ENCODE measurements at places on chromosomes 4 and X.

- no peak for DNase-seq
Measured at GRCh38 chr4:1728061-1728980, 7.0 kb downstream of the TACC3 start.

DNA sequence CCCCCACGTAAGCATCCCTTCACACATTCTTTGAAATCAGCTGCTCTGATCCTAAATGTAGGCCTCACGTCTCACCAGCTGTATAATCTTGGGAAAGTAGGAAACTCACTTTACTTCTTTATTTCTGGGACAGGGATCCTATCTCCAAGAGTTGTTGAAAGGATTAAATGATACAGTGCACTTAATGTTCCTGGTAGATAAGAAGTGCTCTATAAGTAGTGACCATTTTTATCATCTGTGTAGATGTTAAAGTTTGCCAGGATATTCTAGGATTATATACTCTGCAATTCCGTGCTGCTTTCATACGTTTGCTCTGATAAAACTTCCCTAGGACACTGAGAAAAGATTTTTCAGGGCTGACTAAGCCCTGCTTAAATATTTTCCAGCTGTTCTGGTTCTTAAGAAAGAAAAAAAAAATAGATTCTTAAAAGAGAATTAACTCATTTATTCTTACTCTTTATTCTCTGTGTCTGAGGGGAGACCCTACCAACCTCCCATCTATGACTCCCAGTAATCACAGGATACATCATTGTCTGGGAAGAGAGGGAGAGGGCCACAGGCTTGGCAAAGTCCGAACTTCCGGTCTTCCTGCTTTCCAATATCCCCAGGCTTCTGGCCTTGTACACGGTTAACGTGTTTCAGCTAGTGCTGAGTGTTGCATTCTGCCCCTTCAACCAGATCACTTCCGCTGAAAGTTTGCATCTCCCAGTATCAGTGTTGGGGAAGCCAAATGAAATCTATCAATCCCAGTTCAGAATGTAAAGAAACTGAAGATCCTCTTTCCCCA is 269.2 kb downstream of the TRIML1 start:
- no peak for DNase-seq

GRCh38 chr4:76435528-76436319 is 695 bp downstream of the SHROOM3 start:
- no peak for DNase-seq

GRCh38 chr4:174734181-174734580 is 94.9 kb downstream of the GLRA3 start:
- no peak for DNase-seq

- no peak for DNase-seq
Measured at GRCh38 chr4:119053997-119054396, 81.6 kb upstream of the MYOZ2 start.

DNA sequence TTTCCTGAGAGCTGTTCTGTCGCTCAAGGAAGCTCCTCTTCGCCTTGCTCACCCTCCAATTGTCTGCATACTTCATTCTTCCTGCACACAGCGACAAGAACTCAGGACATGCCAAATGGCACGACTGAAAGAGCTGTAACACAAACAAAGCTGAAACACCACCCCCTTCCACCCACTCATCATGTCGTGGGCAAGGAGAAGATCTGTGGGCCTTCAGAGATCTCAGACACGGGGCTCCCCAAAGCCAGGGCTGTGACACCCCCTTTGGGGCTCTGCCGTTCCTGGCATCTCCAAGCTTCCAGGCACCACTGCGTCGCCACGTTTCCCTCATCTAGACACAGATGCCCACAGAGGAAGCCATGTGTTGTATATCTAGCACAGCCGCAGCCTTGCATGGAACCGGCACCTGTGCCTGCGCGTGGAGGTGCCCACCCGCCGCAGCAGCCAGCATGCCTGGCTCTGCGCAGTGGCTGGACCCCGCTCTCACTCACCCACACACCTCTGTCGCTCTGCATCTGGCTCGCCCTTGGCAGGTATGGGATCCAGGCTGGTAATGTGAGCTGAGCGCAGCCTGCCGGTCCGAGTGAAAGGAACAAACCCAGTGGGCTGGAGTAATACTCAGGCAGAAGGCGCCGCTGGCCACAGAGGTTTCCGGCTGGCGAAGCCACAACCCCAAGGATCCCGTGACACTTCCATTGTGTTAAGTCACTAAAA is 676.4 kb upstream of the INTU start:
- no peak for DNase-seq

DNA sequence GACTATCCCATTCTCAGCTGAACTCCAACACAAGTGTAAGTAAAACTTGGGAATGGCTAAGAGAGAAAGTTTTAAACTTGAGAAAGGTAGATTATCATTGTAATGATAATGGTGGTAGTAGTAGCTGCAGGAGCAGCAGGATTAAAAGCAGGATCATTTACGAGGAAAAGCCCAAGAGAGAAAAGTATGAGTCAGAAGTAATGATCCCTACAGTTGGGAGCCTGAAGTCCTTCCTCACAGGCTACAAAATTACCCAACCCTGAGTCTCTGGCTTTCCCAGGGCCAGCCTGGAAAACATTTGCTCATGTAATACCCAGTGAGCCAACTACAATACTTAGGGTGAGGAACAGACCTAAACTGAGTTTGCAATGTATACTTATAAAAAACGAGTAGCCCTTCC is 4.4 kb upstream of the PRDM8 start:
- DNase-seq: no peak

DNA sequence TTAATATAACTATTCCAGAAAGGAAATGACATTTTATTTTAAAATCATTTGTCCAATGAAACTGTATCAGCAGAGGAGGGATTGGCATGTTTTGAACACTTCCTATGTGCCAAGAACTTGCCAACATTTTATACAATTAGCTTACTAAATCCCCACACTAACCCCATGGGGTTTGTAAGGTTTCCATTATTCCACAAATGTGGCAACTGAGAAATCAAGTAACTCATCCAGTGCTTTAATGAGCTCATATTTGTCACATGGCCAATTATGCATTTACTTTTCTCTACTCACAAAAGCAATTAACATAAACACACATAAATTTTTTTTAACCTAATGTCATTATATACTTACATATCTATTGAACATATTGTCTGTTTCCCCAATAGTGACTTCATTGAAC is 37.3 kb downstream of the MANBA start:
- no peak for DNase-seq

DNA sequence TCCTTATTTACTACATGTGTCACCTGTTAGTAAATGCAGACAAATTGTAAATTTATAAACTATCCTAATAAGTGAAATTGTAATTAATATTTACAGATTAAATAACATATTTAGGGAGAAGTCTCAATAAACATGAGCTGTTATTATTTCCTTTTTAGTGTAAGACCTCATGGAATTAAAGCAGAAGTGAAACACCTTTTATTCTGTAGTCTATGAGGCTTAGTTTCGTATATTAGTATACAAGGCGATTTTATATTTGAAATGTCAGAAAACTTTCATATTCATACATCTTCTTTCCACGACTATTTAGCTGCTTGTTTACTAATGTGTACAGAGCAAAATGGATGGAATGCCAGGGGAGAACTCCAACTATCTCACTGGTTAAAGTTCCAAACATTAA is 414.4 kb downstream of the ARHGAP24 start:
- DNase-seq: no peak

GRCh38 chr4:99536271-99536670 is 25.4 kb downstream of the C4orf17 start:
- no peak for DNase-seq

DNA sequence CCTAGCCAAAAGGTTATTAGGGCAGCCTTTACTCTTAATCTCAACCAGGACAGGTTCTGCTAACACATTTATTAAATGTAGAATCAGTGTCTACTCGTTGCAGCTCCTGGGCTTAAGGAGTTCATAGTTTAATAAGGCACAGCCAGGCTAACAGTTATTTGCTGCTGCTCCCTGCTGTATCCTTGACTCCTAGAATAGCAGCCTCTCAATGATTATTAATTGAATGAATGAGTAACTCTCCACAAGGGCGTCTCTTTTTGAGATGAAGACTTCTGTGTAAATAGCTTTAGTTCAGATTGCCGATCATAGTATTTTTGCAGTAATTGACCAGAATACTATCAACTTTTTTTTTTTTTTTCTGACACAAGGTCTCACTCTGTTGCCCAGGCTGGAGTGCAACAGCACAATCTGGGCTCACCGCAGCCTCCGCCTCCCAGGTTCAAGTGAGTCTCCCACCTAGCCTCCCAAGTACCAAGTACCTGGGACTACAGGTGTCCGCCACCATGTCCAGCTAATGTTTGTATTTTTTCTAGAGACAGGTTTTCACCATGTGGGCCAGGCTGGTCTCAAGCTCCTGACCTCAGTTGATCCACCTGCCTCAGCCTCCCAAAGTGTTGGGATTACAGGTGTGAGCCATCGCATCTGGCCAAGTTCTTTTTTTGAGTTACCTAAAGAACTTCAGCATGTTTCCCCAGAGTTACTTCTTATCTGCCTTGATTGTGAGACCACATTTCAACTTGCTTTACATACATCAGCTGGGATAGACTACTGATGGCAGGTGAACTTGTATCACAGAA is 2.9 kb downstream of the UGDH start:
- no peak for DNase-seq

DNA sequence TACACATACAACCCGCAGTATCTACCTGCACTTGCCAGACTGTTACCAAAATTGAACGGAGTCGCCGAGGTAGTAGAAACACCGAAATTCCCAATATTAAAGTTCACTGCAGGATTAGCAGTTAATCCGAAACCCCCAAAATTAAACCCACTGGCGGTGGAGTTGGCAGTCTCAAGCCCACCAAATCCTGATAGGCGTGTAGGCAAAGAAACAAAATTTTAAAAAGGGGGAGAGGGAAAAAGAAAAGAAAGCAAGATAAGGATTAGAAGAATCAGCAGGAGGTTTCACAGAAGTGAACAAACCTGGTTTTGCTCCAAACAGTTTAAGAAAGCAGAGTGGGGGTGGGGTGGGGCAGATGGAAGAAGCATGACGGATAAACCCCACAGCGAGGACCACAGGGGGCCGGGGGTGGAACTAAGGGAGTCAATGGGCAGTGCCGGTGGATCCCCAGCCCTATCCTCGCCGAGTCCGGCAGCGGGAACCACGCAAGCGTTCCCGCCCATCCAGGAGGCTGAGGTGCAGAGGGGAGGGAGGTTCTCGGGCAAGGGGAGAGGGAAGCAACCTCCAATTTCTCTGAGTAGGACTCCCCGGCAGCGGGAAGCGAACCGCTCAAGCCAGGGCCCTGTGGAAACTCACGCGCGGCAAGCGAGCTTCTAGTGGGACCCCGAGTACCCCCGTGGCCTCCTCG is 599 bp downstream of the NUP54 start:
- DNase-seq: peak; percentile 3

- no peak for DNase-seq
Measured at GRCh38 chrX:4830880-4831557, 1117.6 kb upstream of the PRKX start.

DNA sequence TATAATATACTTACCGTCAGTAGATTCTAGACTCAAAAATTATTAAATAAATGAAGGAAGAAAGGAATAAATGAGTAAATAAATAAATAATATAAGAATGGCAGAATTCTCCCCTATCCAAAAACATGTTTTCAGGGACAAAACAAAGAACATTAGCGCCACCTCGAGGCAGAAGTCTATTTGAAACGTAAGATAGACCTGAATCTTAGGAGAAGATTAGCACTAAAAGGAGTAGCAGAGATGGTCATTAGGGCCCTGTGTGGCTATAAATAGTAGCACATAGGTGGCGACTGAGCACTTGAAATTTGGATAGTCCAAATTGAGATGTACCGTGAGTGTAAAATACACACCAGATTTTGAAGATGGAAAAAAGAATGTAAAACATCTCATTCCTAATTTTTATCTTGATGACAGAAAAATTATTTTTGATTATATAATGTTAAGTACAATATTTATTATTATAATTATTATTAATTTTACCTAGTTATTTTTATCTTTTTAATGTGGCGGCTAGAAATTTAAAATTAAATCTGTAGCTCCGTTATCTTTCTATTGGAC is 24.3 kb upstream of the SRD5A3 start:
- DNase-seq: peak; percentile 20

DNA sequence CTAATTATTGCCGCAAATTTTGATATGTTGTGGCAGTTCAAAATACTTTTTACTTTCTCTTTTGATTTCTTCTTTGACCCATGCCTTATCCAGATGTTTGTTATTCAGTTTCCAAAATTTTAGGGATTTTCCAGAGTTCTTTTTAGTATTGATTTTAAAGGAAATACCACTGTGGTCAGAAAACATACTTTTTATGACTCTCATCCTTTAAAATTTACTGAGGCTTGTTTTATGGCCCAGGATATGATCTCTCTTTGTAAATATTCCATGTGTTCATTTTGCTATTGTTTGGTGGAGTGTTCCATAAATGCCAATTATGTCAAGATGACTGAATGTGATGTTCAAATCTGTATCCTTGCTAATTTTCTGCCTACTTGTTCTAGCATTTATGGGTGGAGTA is 272.3 kb upstream of the DIPK2B start:
- no peak for DNase-seq

- DNase-seq: no peak
Measured at GRCh38 chrX:23185951-23186350, 148.7 kb upstream of the PTCHD1 start.

- DNase-seq: no peak
Measured at GRCh38 chr4:170015285-170015684, 10.9 kb downstream of the MFAP3L start.

DNA sequence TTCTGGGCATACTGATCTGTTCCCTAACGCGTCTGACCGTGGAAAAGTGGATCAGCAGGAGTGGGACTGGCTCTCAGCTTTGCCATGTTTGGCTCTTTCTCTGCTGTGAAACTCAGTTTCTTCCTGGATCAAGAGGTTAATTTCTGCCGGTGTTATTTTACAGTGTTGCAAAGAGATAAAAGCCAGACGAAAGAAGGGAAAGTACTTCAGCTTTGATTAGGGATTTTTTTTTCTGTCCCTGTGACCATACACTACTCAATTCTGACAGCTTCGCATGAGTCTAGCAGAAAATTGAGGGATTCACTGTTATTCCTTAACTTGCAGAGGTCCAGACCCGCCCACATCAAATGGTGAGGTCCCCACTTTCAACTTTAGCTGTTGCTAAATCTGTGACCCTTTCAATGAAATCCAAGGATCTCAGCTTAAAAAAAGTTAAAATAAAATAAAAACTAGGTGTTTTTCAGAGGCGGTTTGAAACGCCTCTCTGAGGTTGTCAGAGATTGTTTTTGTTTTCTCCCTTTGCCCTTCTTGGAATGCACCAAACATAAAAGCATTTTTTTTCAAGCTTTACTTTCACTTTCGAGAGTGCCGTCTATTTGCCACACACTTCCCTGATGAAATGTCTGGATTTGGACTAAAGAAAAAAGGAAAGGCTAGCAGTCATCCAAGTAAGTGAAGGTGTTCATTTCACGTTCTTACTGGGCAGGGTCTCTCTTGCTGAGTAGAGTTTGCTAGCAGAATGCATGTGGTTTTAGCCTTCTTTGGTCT is at the start of gene TLR3:
TSS of gene TLR3 (plus strand) at position 576 of the 768 bp plus-strand sequence. CDS start 7,464 bp downstream, outside the sequence.
- DNase-seq: no peak

DNA sequence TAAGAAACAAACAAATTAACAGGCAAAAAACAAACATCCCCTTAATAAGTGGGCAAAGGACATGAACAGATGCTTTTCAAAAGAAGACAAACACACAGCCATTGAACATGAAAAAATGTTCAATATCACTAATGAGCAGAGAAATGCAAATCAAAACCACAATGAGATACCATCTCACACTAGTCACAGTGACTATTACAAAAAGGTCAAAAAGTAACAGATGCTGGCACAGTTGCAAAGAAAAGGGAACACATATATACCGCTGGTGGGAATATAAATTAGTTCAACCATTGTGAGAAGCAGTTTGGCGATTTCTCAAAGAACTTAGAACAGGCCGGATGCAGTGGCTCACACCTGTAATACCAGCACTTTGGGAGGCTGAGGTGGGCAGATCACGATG is 146.1 kb upstream of the NEIL3 start:
- no peak for DNase-seq

- DNase-seq: no peak
Measured at GRCh38 chrX:37942170-37942569, 64.2 kb upstream of the SYTL5 start.

Data from stimulated activated CD4-positive, alpha-beta T cell treated with anti-CD3 and anti-CD28 coated beads, Interleukin-1b, Interleukin-23, amount 100 ng/mL, for 1 hour (primary cell).